ENCODE measurements at places on chromosomes 16 and 17.

DNA sequence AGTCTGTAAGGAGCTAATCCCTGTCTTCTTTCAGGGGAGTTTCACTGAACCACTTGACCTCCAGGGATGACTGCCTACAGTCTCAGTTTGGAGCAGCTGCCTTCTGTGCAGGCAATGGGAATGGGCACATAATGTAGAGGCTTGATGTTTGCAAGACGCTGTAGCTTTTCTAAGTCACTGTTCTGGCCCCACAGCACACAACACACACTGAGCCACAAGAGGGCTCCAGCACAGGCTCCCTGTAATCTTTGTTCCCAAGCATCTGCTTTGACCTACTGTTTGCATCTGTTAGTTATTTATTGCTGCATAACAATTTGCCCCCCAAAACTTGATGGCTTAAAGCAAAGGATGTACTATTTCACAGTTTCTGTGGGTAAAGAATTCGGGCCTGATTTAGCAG is 419.0 kb upstream of the ASIC2 start:
- DNase-seq, result no peak

DNA sequence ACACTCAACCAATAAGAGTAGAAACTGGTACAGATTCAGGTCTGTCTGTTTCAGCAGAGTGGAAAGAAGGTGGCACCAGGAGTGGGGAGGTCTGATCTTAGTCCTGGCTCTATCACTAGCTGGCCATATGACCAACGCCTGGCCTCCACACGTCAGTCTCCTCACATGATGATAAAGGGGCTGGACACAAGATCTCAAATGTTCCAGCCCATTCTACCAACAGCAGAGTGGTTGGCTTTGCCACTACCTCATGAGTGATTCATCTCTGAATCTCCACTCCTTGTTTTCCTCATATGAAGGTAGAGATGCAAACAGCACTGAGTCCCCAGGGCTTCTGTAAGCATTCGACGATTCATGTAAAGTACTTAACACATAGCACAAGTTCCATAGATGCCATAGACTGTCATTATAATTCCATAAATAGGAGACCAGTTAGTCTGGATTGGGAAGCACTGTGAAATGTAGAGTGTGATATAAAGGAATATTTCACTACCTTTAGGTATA is 281.9 kb upstream of the ASIC2 start:
- DNase-seq, result no peak

DNA sequence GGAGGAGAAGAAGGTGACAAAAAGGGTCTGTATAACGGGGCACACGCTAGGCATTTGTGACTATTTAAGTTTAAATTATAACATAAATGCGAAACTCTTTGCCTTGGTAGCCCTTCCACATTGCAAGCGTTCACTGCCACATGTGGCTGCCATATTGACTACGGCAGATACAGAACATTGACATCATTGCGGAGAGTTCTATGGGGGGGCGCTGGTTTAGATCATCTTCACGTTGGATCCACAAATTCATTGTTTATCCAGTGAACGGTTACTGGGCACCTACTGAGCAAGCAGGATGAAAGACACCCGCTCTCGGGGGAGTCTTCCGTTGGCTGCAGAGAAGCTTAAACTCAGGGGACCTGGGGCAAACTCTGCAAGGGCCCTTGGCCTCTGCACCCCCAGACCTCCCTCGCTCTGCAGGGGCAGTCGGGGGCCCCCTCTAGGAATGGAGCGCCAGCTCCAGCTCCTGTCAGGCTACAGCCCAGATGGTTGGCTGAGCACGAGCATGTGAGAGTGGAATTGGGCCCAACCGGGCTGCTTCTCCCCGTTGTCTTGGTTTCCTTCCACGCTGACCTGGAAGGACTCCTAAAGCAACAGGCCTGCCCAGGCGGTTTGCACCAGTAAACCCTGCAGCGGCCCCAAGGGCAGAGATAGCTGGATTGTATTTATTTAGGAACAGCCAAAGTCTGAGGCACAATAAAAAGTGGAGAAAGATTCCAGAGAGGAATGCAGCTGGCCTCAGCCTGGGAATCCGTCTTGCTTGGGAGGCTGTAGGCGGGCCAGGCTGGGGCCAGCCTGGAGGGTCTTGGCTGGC is 172.2 kb downstream of the SEC14L1 start:
- DNase-seq, result no peak

GRCh38 chr16:61005952-61006351 is 1030.3 kb downstream of the CDH8 start:
- DNase-seq, result no peak

DNA sequence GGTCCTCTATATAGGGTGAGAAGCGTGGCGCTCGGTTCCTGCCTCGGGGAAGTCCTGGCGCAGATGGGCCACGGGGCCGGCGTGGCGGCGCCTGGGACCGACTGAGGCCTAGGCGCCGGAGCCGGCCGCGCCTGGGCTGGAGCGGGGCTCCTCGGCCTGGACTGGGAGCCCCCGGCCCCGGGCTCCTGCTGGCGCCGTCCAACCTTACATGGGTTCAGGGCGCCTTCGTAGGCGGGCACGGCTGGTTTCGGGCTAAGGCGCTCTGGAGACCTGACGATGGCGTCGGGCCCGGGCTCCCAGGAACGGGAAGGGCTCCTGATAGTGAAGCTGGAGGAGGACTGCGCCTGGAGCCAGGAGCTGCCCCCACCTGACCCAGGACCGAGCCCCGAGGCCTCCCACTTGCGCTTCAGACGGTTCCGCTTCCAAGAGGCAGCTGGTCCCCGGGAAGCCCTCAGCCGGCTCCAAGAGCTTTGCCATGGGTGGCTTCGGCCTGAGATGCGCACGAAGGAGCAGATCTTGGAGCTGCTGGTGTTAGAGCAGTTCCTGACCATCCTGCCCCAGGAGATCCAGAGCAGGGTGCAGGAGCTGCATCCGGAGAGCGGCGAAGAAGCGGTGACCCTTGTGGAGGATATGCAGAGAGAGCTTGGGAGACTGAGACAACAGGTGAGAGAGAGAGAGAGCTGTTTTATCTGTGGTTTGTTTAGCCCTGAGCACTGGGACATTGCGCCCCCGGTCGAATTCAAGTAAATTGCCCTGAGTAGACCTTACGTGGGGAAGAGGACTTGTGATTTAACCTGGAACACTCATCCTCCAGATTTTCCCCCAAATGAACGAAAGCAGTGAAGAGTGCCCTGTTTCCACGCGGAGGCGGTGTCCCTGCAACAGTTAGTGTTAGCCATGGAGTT is 504 bp downstream of the ZNF263 start:
- DNase-seq, result no peak

DNA sequence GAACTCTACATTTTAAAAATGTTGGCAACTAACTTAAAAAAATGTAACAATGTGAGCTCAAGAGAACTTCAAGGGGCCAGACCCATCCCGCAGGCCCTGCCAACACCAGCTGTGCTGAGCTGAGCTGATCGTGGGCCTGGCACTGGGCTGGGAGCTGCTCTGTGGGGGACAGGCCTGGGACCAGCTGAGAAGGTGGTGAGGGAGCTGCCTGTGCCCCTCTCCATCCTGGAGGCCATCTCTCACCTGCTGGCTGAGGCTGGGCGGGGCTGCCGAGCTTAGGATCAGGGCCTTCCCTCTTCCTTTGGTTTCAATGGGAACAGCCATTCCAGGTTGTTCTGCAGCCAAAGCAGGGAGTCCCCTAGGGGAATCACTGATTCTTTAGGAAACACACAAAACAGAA is 58.2 kb downstream of the IL21R start:
- DNase-seq, result no peak

DNA sequence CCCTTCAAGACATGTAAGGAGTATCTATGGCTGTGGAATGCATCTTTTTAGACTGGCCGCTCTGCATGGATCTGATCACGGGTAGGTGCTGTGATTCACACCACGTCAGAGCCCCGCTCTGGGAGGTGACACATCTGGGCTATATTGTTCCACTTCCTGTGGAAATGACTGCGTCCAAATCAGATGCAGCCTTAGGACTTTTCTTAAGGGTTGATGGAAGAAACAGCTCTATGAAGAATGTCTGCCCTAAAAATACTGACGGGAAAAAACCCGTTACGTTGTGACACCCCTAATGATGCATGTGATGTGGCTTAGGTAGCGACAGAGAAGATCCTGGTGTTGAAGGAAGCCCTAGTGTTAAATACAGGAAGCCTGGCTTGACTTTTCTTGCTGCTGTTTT is 12.2 kb downstream of the BANP start:
- DNase-seq, result peak; percentile 41

- DNase-seq, result peak; percentile 27
Observed at GRCh38 chr16:74774223-74775139, at the start of gene FA2H. TSS of gene FA2H (minus strand) at chr16:74774820. CDS start at chr16:74774755, 65 bp downstream.

- DNase-seq, result no peak
Observed at GRCh38 chr16:10876799-10877341, at the start of gene CIITA. TSS of gene CIITA (plus strand) at chr16:10877202. CDS start at chr16:10877331, 129 bp downstream.

GRCh38 chr16:10787304-10787703 is 31.3 kb downstream of the TVP23A start:
- no peak for DNase-seq

GRCh38 chr16:3182608-3183444 is 5.2 kb upstream of the OR1F1 start:
- no peak for DNase-seq

DNA sequence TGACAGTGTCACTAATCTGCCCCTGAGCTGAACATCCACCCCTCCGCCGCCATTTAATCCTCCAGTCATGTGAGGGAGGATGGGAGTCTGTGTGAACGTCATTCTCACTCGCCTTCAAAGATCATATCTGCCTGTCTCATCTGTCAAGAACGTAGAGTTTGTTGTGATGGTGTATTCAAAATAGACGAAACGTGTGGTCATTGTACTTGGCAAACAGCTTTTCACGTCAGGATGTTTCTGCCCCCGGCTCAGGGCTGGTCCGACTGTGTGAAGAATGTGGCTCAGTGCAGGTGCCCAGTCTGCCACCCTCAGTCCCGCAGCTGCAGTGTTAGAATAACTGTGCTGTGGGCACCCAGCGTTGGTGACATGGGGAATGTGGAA is 148.0 kb downstream of the KCNJ12 start:
- DNase-seq, result no peak

- no peak for DNase-seq
Observed at GRCh38 chr16:20897922-20898321, 2.2 kb downstream of the DCUN1D3 start.

DNA sequence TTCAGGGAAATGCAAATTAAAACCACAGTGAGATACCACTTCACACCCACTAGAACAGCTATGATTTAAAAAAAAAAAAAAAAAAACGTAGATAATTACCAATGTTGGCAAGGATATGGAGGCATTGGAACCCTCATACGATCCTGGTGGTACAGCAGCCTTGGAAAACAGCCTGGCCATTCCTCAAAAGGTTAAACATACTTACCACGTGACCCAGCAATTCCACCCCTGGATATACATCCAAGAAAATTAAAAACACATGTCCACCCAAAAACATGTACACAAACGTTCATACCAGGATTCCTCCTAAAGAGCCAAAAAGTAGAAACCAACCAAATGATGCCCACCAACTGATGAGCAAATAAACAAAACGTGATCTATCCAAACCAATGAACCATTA is 68.1 kb downstream of the GAS7 start:
- DNase-seq, result no peak

DNA sequence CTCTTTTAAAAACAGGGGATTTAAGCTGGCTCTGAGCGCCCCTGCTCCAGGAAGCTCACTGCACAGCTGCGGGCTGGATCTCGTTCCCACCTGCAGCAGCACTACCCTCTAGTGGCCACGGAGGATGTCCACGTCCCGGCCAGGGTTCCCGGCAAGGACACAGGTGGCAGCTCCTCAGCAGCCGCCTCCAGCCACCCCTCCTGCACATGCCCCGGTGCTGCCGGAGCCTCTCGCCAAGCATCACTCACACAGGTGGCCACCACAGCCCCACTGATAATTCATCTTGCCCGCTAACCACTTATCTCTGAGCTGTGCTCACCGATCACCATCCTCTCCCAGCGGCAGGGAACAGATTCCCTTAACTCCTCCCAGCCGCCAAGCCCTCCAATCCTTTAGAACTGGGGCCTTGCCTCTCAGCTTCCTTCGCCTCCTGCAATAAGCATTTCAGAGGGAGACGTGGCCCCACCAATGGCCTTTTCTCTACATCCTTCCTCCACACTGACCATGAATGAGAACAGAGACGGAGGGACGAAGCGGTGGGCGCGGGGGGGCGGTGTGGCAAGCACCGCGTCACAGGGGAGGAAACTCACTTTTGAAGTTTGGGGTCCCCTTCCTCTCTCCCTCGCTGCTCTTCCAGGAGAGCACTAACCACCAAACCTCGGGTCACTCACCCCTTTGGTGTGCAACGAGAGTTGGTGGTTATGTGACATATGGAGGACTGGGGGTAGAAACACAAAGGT is 222.1 kb downstream of the RBFOX3 start:
- DNase-seq, result no peak

DNA sequence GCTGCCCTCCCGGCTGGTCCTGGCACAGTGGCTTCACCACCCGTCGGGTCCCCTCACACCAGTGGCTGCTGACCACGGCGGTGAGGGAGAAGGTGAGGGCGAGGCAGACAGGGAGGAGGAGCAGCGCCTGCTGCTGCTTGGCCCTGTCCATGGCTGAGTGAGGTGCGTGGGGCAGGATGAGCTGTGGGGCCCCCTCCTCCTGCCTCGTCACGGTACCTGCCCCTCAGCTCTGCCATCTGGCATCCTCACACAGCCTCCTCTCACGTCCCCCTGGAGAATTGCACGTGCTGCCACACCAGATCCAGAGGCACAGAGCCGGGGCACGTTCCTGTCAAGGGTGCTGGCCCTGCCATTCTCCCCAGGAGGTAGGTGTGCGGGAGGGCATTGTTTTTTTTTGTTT is at the start of gene GSG1L2:
Gene GSG1L2 (minus strand): TSS at position 159 of the 400 bp plus-strand sequence. CDS start 8 bp downstream, at position 151.
- no peak for DNase-seq

GRCh38 chr16:19968891-19969683 is 84.4 kb upstream of the GPRC5B start:
- DNase-seq, result no peak

GRCh38 chr17:44279666-44280391 is 11.9 kb upstream of the SLC4A1 start:
- DNase-seq, result no peak

DNA sequence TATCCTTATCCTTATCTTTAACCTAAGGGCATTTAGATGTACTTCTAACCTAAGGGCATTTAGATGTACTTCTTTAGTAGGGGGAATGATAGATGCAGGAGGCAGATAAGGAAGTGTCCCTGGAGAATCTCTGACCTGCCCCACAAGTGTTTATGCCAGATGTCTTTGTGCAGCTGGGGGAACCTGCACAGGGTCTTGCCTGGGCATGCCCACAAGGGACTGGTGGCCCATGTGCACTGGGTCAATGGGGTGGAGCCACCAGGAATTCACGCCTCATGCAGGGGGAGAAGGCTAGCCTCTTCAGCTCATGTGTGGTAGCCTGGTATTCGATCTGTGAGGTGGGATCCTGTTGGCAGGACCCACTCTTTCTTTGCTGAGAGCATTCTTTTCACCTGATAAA is 38.0 kb downstream of the CA10 start:
- DNase-seq, result no peak

GRCh38 chr17:38742411-38743308 is 5.5 kb downstream of the PCGF2 start:
- no peak for DNase-seq

- no peak for DNase-seq
Observed at GRCh38 chr16:47999595-47999994, 156.2 kb downstream of the ABCC12 start.

DNA sequence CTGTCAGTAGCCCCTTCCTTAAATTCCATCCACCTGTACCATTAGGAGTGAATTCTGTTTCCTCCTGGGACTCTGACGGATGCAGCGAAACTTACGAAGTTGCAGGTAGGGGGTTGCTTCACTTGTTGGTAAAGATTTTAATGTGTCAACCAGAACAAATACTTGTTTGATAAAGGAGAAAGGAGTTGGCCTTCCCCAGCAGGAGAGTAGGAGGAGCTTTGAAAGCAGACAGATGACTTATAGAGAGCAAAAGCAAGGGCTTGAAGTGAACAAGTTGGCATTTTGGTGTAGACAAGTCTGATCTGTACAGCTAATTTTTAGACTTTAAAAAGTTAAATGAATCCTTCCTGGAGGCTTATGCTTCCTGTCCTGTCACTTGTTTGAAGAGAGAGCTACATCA is 38.1 kb upstream of the PMFBP1 start:
- no peak for DNase-seq

All from stimulated activated CD4-positive, alpha-beta T cell treated with anti-CD3 and anti-CD28 coated beads, Interleukin-1b, Interleukin-23, amount 100 ng/mL, for 1 hour (primary cell).